NCI-H1105 treated with DMSO at 0.1 percent for 48 hours (cell line): ENCODE measurements at places on chromosomes 16 and 17.

DNA sequence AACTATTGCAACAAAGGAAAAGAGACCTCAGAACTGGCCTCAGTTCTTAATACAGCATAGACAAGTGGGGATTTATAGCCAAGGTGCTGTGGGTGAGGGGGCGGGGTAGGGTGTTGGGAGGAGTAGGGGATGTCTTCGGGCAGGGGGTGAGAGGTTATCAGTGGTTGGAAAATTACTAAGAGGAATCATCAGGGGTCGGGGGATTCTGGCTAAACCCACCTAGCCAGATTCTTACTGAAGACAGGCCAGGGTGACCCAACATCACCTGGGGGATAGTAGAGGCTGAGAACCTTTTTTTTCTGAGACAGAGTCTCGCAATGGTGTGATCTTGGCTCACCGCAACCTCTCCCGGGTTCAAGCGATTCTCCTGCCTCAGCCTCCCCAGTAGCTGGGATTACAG lies 32.6 kb downstream of the HS3ST3B1 start:
- no peak for DNase-seq

DNA sequence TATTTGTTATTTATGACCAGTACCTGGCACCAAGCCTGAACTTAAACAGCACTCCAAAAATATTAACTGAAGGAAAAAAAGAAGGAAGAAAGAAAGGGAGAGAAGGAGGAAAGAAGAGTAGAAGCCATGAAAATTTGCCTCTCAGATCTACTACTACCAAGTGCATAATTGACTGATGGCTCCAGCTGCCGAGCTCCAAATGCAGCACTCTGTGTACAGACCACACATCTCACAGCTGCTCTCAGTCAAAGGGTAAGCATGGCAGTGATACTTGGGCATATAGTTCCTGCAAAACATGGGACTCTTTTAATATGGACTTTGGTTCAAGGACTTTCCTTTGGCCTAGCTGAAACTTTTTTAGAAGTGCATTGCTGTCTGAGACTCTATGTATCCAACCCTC lies 44.0 kb upstream of the NOG start:
- DNase-seq: no peak

- no peak for DNase-seq
Measured at GRCh38 chr17:10789694-10790271, 14.1 kb downstream of the TMEM238L start.

GRCh38 chr17:75105126-75106080 lies 4.4 kb upstream of the ARMC7 start:
- peak; percentile 69 for DNase-seq

DNA sequence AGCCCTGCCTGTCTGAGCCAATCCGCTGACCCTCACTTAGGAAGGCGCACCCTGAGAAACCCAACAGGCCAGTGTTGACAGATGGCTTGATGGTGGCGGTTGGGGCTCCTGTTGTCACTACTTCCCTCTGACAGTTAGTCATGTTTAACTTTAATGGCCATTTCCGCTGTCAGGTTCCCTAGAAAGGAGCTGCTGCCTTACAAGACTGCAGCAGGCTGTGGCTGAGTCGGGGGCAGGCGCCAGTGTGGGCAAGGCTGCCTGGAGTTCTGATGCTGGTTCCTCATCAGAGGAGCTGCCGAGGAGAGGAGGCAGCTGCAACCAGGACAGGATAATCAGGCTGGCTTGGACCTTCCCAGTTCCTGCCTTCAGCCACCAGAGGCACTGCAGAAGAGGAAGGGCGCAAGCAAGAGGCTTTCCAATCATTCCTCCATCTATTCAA lies 223.2 kb upstream of the DYNLRB2 start:
- no peak for DNase-seq

DNA sequence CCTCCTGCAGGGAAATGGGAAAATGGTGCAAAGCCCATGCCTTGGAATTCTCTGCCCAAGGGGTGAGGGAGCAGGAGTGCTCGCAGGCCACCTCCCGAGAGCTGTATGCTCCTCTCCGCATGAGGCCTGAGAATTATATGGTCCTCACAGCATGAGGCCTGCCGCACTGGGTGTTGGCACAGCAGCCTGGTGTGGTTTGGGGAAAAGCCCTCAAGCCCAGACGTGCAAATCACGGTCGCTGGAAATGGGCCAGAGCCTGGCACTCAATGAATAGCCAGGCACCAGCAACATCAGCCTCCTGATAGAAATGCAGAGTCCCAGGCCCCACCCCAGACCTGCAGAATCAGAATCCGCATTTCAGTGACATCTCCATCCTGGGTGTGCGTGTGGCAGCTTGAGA lies 156.4 kb upstream of the FOXF1 start:
- no peak for DNase-seq

GRCh38 chr17:59165933-59166342 lies 10.4 kb downstream of the PRR11 start:
- peak; percentile 10 for DNase-seq

DNA sequence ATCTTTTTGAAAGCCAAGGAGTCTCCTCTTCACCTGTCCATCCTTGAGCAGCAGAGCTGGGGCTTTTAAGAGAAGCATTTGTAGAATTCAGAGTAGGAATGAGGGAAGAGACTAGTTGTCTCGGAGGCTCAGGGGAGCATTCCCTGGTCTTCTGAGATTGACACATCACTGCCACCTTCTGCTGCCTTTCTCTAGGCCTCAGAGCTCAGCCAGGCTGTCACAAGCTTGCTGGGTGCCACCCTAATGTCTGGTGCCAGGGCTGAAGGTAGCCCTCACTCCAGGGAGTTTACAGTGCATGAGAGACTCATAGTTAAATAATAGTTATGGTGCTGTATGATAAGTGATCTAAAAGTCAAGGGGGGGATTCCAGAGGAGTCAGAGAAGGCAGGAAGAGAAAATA lies 39.7 kb downstream of the B9D1 start:
- DNase-seq: no peak

GRCh38 chr16:9148374-9149015 lies 57.1 kb downstream of the HAPSTR1 start:
- no peak for DNase-seq

DNA sequence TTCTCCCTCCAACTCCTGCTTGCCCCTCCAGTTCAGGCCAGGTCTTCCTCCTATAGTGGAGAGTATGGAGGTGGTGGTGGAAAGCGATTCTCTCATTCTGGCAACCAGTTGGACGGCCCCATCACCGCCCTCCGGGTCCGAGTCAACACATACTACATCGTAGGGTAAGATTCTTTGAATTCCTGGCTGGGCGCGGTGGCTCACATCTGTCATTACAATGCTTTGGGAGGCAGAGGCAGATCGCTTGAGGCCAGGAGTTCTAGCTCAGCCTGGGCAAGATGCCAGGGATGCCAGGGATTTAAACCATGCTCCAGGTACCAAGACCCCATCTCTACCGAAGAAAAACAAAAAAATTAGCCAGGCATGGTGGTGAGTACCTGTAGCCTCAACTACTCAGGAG lies 1.4 kb downstream of the ZG16 start:
- DNase-seq: no peak

GRCh38 chr17:69528035-69528434 lies 113.5 kb downstream of the MAP2K6 start:
- no peak for DNase-seq

DNA sequence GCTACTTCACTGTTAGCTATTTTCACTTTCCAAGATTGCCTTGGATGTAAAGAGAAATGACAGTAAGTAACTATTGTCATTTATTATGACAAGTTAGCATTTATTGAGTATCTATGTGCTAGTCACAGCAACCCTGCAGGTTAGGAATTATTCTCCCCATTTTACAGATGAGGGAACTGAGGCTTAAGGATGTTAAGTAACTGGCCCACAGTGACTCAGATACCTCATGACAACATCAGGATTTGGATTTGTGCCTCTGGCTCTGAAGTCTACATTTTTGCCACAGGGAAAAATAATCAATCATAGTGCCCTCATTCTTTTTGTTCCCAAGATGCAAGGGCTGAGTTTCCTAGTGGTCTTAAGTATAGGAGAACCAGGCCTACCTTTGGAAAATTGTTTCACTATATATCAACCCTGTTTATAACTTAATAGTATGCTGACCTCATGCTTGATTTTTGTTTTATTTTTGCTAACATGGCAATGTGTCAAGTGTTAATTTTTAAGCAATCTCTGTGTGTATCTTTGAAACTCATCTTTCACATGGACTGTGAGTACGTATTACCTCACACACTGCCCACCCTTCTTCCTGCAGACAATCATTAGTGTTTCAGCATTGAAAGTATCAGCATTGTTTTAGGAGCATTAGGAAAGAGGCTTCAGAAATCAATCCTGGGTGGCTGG lies 105.0 kb downstream of the TANGO6 start:
- DNase-seq: no peak

- DNase-seq: no peak
Measured at GRCh38 chr16:68961778-68962402, 118.6 kb downstream of the TANGO6 start.

GRCh38 chr17:8630802-8631553 lies 453 bp upstream of the MYH10 start:
- peak; percentile 100 for DNase-seq
